ENCODE measurements at places on chromosomes 6 and 20. TPM values are rescaled to one million over a fixed set of nuclear protein-coding genes. Genes with fewer than 3 reads are reported as not detected.

VSX1 gene
- not detected for total RNA-seq

- no peak for DNase-seq
These were observed 66.0 kb downstream of the ARHGAP18 start for GRCh38 chr6:129643968-129644367.

MAFB gene
- 22.8 TPM for total RNA-seq

ZSCAN23 gene
- total RNA-seq = 2.1 TPM

MICAL1 gene
- total RNA-seq = 7.4 TPM

- DNase-seq = no peak
These were observed 232.3 kb downstream of the COL12A1 start for GRCh38 chr6:74973591-74973990.

DNA sequence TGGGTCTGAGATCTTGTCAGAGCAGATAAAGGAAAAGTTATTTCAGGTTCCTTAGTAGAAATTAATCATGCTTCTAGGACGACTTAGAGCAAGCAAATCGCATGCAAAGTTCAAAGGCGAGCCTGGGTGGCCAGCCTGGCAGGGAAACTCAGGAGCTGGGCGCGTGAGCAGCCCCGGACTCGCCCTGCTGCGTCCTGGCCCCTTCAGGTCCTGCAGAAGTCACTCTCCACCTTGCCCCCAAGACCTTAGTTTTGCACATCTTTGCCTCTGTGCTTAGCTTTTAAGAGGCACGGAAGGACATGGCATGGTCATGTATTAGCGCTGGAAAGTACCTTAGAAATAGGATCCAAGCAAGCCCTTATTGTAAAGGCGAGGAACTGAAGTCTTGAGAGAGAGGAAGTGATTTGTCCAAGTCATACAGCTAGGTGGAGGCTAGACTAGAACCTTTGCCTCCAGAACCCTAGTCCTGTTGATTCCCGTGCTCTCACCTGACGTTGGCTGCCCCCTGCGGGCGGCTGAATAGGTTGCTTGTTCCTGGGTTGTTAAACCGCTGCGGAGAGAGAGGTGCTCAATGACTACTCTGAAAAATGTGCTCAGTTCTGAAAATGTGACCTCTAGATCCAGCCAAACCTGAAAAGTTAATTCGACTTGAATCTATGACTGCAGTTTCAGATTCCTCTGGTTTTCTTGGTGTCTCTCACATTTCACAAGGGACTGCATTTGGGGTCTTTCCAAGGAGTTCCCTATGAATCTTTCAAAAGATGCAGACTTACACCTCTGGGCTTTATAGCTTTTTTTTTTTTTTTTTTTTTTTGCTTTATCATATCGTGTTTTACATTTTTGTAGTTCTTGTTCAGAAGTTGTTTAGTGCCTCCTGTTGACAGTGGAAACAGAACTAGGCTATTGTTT lies 2.7 kb downstream of the MYB start:
- DNase-seq = peak; percentile 66

GRCh38 chr6:55953335-55953734 lies 77.9 kb upstream of the BMP5 start:
- DNase-seq = no peak

DNA sequence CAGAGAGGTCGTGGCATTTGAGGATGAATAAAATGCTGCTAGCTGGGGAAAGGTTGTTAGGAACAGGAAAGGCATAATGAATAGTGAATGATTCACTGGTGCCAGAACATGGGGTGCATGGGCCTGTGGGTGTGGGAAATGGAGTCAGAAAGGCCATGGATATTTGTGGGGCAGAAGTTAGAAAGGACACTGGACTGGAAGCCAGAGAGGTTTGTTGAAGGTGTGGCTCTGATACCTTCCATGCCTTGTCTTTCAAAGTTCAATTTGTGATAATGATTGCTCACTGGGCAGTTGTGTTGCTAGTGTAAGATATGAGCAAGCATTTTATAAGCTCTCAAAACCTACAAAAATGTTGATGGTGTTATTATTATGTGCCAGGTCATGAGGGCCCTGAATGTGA lies 32.7 kb downstream of the LRRC1 start:
- DNase-seq = no peak

KIF25 gene
- total RNA-seq = not detected

DLGAP4 gene
- total RNA-seq = 42.8 TPM

BCAS4 gene
- total RNA-seq = 2.4 TPM

TULP4 gene
- 171 TPM for total RNA-seq

DNA sequence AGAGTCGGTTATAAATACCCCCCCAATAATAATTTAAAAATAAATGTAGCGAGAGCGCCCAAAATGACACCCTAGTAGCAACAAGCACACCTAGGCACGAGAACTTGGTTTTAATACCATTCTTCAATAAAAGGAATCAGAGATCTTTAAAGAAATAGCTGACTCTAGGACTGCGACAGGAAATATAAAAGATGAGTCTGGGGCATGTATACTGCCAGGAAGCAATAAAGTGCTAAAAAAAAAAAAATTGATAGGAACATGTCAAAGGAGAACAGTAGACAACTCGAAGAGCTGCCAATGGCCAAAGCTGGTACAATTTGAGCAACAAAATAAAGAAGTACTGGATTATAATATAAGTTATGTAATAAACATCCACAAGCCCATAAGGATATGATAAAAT lies 2.2 kb downstream of the PNISR start:
- DNase-seq = no peak

- no peak for DNase-seq
These were observed 1.7 kb upstream of the SCAF8 start for GRCh38 chr6:154731296-154732218.

- DNase-seq = no peak
These were observed 307.1 kb upstream of the PLN start for GRCh38 chr6:118240878-118241528.

SYCP2 gene
- 1.7 TPM for total RNA-seq

- DNase-seq = no peak
These were observed 103.3 kb downstream of the FIG4 start for GRCh38 chr6:109794201-109794923.

HDGFL1 gene
- not detected for total RNA-seq

TFAP2A gene
- 0.71 TPM for total RNA-seq

- no peak for DNase-seq
These were observed 57.7 kb upstream of the UST start for GRCh38 chr6:148689168-148689567.

- no peak for DNase-seq
These were observed 396.6 kb upstream of the ID4 start for GRCh38 chr6:19440531-19440930.

PNPLA1 gene
- total RNA-seq = not detected

ADGB gene
- total RNA-seq = not detected

DNA sequence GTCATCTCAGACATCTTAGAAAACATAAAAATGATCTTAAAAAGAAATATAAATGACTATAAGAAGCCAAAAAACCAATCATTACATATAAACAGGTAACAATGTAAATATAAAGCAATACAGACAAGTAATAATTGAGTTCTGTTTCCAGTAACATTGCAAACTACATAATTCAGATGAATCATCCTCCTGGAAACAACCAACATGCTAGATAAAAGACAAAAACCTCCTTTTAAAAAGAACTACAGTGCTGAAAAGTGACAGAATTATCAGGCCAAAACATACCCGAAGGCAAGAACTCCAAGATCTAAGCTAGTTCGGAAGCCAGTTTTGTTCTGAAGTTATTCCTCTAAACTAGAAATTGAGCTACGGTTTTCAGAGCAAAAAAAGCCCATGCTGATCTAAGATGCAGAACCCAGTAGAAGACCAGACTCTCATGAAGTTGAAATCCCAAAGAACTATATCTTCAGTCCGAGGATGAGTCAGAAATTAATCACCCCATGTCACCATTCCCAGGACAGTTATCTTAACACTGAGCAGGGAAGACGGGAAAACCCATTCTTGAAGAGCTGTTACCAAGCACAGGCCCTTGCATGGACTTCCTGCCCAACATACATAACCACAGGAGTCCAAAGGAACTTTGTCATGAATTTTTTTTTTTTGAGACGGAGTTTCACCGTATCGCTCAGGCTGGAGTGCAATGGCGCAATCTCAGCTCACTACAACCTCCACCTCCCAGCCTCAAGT lies 9.8 kb downstream of the PGM3 start:
- peak; percentile 43 for DNase-seq

- DNase-seq = no peak
These were observed 23.4 kb downstream of the PLAGL1 start for GRCh38 chr6:143984666-143985065.

COL11A2 gene
- 1.5 TPM for total RNA-seq

SLC35D3 gene
- total RNA-seq = not detected

GRCh38 chr6:589090-589489 lies 67.8 kb downstream of the HUS1B start:
- no peak for DNase-seq

DNA sequence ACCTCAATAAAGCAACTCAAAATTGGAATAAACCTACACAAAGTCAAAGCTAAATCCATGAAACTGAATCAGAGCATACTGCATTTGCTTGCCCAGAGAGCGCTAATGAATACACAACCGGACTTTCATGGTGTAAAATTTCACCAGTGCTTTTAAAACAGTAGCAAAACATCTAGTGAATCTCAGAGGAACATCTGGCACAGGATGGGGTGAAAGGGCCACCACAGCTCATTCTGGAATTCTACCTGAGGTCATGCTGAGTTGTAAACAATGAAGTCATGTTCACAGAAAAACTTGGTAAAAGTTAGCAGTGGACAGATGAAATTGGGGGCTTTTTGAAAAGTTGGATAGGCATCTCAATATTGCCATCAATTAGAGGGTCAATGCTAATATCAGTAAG lies 125.6 kb upstream of the STXBP5 start:
- no peak for DNase-seq

COL9A3 gene
- total RNA-seq = 5.5 TPM

- DNase-seq = peak; percentile 53
These were observed 118.3 kb upstream of the ECI2 start for GRCh38 chr6:4253604-4254231.

LMBRD1 gene
- total RNA-seq = 53.2 TPM

DNA sequence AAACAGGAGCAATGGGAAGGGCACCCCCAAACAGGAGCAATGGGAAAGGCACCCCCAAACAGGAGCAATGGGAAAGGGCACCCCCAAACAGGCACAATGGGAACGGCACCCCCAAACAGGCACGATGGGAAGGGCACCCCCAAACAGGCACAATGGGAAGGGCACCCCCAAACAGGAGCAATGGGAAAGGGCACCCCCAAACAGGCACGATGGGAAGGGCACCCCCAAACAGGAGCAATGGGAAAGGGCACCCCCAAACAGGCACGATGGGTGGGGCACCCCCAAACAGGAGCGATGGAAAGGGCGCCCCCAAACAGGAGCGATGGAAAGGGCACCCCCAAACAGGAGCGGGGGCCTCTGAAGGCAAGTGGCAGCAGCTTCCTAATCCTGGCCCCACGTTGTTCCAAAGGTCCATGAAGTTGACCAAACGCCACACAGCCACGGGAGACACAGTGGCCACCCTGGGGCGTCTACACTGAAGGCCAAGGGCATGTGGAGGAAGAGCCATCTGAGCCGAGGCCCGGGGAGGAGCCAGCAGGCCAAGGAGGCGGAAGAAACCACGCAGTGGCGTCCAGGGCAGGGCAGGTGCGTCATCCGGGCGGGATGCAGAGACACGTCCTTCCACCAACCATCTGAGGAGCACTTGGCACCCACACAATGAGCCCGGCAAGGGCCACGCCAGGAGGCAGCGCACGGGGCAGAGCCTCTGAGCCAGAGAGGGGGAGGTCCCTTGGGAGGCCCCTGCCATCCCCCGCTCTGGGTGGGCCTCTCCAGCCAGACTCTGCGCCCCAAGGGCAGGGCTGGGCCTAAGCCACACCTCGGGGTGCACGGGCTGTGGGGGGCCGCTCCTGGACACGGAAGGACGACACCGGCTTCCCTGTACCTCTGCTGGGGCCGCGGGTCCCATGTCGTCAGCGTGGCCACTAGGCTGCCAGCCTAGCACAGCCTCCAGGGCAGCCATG lies 21.5 kb upstream of the NTSR1 start:
- DNase-seq = no peak

SLC17A4 gene
- total RNA-seq = not detected

POM121L2 gene
- total RNA-seq = not detected

TMEM244 gene
- not detected for total RNA-seq

GRCh38 chr20:11158589-11158988 lies 484.8 kb upstream of the JAG1 start:
- no peak for DNase-seq

CCM2L gene
- 9.4 TPM for total RNA-seq

LAMA2 gene
- 176 TPM for total RNA-seq

DNA sequence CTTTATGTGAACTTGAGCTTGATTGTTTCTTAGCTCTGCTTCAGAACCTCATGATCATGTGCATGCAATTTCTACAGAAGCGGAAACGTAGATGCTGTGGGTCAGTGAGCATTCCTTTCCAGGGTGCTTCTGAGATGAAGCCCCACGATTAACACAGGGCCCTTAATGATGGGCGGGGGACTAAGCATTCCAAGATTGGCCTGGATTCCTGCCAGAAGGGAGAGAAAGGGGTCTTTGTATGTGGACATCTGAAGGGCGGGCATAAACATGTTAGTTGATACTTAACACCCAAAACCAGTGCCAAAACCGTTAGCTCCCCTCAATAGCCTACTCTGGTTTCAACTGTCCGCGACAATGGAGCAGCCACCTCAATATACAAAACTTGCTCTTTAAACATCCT lies 46.9 kb upstream of the POU3F2 start:
- DNase-seq = no peak

DNA sequence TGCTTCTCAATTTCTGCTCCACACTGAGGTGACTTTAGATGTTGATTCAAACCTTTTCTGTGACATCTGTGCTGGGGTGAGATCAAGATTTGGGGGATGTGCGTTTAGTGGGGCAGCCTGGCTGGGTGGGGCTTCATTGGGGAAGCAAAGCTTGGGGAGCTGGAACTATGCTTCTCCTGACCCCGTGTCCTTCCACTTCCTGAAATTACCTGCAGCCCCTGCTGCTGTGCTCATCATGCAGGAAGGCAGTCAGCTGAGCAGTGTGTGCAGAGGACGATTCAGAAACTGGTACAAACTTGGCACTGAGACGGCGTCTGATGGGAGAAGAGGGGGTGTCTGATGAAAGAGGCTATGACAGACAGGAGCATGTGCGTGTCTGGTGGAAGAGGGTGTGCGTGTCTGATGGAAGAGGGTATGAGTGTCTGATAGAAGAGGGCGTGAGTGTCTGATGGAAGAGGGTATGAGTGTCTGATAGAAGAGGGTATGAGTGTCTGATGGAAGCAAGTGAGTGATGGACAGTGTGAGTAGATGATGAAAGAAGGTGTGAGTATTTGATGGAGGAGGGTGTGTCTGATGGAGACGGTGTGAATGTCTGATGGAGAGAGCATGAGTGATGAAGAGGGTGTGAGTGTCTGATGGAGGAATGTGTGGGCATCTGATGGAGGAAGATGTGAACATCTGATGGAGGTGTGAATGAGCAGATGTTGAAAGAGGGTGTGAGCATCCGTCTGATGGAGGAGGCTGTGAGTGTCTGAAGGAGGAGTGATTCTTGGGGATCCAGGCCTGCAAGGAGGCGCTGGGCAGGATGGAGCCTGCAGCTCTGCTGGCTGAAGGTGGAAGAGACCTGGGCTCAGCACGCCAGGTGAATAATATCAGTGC lies 103.4 kb downstream of the SYCP2 start:
- DNase-seq = no peak

- DNase-seq = peak; percentile 88
These were observed 26.0 kb downstream of the BPIFB4 start for GRCh38 chr20:33105316-33105924.

Measured in right cardiac atrium (tissue), 5 donors.